ENCODE measurements at places on chromosomes 5 and 9. TPM values are rescaled to one million over a fixed set of nuclear protein-coding genes. Genes with fewer than 3 reads are reported as not detected.
A peak's percentile ranks its signal among the peaks of the same experiment; 100 is the strongest.

SPAAR gene
- total RNA-seq = not detected

GRCh38 chr5:67699560-67699959, 503.0 kb upstream of the CD180 start:
- no peaks in the 10 kb centered on the region for H3K4me1 ChIP-seq
- H3K4me3 ChIP-seq = no peak overlapping the region
- H3K36me3 ChIP-seq = peaks cover 5% of the 10 kb centered on the region

DNA sequence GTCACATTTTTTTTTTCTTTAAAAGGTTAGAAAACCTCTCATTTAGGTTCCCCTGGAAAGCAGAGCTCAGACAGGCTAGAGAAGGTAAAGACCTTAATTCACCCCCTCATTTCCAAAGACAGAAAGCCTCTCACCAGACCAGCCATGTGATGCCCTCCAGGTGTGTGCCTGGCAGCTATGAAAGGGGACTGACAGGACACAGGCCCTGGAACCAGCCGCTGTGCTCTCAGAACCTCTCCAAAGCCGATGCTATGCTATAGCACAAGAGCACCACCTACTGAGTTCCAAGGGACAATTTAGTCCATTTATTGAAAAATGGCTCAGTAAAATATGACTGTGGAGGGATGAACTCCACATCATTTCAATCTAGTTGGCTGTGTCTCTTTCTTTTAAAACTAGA, 48.8 kb downstream of the FANCC start:
- DNase-seq = peak; percentile 9
- H3K27ac ChIP-seq = no peak overlapping the region
- no peaks in the 10 kb centered on the region for H3K36me3 ChIP-seq
- H3K4me1 ChIP-seq = peaks cover 18% of the 10 kb centered on the region

DNA sequence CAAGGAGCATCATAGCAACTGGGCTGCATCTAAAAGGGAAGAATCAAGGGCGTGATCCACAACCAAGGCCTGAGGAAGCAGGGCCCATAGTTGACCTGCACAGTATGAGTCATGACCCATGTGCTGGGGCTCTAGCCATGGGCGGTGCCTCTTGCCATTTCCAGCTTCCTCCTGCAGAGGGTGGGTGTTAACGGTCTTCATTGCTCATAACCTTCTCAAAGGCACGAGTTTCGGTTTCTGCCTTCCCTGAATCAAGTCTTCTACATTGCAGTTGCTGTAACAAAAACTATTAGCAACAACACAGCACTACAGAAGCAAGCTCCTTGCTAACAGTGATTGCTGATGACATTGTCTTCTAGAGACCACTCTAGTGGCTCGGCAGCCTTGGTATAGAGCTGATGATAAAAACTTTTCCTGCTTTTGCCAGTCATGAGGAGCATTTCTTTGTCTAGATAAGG, 66.9 kb downstream of the CTSL start:
- no peaks in the 10 kb centered on the region for H3K36me3 ChIP-seq
- H3K4me1 ChIP-seq = peaks cover 7% of the 10 kb centered on the region
- peak; percentile 47 for DNase-seq
- no peak overlapping the region for H3K27ac ChIP-seq
- H3K27me3 ChIP-seq = no peaks in the 10 kb centered on the region

TAF11L13 gene
- not detected for total RNA-seq

- H3K27me3 ChIP-seq = no peaks in the 10 kb centered on the region
- no peak overlapping the region for H3K4me3 ChIP-seq
- H3K27ac ChIP-seq = no peak overlapping the region
- no peaks in the 10 kb centered on the region for H3K4me1 ChIP-seq
- no peaks in the 10 kb centered on the region for H3K36me3 ChIP-seq
- DNase-seq = no peak
Observed at GRCh38 chr9:81565609-81566008, 123.7 kb downstream of the TLE1 start.

FGF1 gene
- not detected for total RNA-seq

Measured in activated naive CD4-positive, alpha-beta T cell treated with anti-CD3 and anti-CD28 coated beads for 36 hours (primary cell).